Renal cortical epithelial cell (primary cell): ENCODE measurements at places on chromosomes 4 and X. TPM values are rescaled to one million over a fixed set of nuclear protein-coding genes. Genes with fewer than 3 reads are reported as not detected.
A peak's percentile ranks its signal among the peaks of the same experiment; 100 is the strongest.

DNA sequence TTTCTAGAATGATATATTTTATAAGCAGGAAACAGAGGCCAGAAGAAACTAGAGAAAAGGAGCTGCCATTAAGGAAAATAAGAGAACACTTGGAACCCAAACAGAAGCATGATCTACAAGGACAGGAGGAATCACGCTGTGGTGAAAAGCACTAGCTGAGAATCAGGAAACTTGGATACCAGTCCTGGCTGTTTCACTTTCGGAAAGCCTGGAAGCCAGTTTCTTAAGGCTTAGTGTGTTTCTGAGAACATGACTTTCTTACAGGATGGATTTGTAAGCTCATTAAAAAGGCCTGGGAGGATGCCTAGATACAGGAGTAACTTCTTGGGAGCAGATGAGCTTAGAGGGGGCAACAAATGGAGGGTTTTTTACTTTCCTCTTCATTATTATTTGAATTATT lies 36.9 kb downstream of the TLL1 start:
- no peak for DNase-seq

GPC4 gene
- total RNA-seq = 19.4 and 80.6 TPM in 2 replicates

- DNase-seq = peak; percentile 50
Observed at GRCh38 chr4:94304365-94304971, 38.2 kb downstream of the HPGDS start.

GRCh38 chr4:59044286-59044900 lies 1934.2 kb upstream of the IGFBP7 start:
- DNase-seq = no peak

DNA sequence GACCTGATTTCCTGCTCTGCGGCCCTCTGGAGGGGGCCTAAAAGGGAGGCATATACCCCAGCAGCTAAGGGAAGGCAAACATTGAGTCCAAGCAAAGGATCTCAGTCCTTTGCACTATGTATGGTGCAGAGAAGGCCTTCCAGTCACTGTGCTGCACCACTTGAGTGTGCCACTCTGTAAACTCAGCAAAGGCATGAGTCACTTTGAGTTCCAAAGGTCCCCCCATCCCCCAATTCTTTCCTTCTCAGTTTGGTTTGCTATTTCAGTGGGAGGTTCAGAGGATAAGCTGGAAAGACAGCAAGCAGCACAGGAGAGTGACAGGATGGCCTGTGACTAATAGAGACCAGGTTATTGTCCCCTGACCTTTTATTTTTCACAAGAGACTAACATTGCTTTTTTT lies 131.3 kb downstream of the FHDC1 start:
- DNase-seq = peak; percentile 83

GRCh38 chrX:105191878-105192277 lies 28.6 kb downstream of the TEX13A start:
- DNase-seq = peak; percentile 3

DNA sequence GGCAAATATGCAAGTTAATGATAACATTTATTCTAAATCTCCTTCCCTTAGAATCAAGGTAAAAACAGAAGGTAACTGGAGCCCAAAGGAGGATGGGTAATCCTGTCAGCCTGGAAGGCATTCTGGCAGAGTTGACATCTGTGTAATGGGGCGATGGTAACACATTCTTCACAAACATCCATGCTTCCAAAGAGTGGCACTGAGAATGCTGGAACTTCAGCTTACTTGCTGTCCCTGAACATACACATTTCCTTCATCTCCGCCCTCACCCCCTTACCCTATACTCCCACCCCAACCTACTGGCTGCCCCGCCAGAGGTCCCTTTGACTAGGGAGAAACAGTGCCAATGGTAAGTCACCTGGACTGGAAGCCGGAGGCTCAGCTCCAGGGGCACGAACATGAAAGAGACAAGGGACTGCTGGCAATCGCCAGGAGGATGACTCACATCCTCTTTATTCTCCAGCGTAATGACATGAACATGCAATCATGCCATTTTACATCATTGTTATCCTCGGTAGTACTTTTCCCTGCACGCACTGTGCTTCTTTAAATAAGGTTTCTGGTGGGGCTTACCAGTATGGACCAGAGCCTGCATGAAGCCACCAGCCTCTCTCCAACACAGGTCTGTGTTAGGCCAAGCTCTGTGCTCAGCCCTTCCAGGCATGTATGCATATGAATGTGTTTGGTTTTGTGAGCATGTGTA lies 694.2 kb upstream of the TENM3 start:
- no peak for DNase-seq

DNA sequence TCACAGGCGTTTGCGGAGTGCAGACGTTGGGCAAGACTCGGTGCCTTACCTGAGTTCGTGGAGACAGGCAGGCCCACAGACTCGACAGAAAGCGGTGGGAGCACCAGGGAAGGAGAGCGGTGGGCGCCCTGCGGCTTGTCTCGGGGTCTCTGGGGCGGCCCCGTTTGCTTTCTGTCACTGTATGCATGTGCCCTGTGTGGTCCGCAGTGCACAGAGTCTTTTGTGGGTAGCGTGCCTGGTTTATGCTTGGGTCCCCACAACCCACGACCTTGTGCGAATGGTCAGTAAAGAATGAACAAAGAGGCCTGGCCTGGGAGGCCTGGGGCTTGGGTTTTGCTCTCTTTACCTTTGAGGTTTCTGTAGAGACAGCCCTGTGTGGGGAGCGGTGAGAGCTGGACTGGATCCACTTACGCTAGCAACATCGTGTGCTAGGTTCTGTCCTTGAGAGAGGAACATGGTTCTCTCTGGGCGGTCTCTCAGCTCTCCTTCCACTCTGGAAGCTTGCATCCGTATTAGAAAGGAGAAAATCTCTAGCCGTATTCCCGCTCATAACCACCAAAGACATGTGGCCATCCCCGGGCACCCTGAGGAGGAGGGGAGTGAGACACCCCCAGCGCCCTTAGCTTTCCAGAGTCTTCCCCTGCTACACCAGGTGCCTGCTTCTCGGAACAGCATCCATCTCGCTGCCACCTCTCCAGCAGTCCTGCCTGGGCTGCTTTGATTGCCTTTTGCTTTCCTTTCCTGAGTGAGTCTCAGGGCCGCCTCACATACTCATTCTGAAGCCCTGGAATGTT lies 1.2 kb downstream of the TADA2B start:
- DNase-seq = no peak
